ENCODE measurements at places on chromosomes 16 and 17.

GRCh38 chr17:29622337-29623282, at the start of gene CORO6:
Gene CORO6, minus strand, starts transcription at chr17:29622912. Its CDS starts 1,491 bp downstream, at chr17:29621421.
- DNase-seq: peak; percentile 25

- DNase-seq: no peak
Observed at GRCh38 chr17:51456942-51457341, 196.6 kb downstream of the UTP18 start.

DNA sequence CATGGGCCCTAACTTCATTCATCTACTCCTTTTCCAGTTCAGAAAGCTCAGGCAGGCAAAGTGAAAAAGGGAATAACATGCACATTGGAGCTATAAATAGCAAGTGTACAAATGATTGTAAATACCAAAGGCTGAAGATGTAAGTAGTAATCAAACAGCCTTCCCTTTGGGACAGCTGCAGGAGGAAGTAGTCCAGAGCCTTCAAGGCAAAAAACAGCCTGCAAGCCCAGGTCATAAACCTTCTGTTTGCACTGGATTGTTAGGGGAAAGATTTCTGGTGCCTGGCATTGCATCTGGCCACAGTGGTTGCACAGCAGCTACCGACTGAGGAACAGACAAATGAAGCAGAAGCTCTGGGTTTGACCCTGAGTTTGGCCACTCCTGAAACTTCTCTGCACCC, 98.6 kb upstream of the PMFBP1 start:
- no peak for DNase-seq

- no peak for DNase-seq
Observed at GRCh38 chr17:4427505-4427904, 6.2 kb upstream of the SPNS3 start.

DNA sequence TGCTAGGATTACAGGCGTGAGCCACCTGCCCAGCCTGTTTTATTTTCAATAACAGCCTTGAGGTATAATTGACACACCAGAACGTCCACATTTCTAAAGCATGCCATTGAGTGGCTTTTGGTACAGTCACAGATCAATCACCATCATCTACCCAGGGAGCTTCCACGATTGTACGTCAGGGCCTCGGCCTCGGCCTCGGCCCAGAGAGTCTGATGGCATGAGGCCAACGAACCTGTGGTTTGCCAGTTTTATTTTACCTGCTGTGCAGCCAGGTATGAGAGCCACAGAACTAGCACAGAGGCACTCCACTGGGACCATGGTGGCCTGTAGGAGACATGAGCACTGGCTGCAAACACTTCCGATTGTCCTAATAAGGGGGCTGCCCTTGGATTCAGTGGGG, 8.3 kb downstream of the UBALD1 start:
- DNase-seq: no peak

GRCh38 chr16:90078579-90078895, 1.4 kb upstream of the PRDM7 start:
- no peak for DNase-seq

DNA sequence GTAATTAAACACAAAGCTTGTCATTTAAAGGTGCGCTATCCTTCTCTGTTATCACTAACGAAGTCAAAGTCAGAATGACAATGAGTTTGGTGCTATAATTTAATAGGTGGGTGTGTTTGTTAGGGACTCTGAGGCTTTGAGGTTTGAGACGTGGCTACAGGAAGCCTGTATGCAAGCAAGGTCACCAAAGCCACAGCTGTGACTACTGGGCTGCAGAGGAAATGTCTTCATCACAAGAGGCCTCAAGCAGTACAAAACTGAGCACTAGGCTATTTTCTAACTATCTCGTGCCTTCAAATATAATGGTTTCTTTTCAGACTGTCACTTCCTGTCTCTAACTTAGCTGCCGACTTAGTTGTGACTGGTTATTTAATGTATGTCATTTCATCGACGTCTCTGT, 141.2 kb downstream of the AATF start:
- no peak for DNase-seq

DNA sequence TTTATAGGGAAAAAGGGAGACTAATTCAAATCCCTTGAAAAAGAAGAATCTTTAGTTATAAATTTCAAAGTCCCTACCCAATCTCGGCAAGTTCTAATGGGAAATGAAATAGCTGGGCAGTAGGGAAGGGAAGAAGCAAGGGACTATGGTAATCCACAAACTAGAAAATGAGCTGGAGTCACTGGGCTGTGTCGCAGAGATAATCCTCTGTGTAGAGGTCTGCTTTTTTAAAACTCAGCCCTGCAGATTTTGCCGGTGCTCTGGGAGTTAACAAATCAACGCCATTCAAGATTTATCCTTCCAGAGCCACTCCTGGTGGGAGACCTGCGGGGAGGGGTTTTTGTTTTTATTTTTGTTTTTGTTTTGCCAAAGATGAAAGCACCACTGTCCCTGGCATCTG, 20.8 kb downstream of the SNX11 start:
- no peak for DNase-seq

DNA sequence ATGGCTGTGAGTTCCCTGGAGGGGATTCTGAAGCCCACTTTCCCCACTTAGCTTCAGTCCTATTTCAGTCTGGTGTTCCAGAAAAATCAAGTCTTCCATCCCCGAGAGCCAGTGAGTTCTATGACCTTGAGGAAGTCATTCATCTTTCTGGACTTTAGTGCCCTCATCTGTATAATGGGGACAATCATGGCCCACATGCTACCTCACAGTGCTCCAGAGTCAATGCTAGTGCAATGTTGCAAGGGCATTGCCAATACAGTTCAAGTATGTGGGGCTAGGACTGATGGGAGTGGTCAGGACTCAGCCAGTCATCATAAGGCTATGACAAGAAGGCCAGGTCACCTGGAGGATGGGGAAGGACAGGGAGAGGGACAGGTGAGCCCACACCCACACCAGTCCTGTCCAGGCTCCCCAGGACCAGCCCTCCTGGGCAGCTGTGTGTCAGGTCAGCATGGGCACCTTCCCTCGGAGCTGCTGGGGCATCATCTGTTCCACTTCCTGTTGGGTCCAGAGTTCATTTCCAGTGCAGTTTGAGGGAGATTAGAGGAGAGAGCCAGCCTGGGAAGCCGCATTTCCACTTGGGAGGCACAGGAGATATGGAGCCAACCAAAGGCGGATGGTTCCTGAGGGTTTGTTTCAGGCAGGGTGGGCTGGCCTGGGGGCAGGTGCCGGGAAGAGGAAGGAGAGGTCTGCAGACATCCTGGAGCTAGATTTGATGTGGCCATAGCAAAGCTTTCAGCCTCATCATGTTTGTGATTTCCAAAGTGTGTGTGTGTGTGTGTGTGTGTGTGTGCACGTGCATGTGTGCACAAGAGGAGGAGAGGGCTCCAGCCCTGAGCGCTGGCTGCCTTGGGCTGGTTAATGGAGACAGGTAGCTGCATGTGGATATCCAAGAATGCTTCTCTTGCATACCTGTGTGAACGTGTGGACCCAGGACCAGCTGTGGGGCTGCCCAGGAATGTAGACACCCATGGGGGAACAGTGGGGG, 3.9 kb upstream of the WNT9B start:
- DNase-seq: no peak

- DNase-seq: no peak
Observed at GRCh38 chr16:87141402-87141801, 175.8 kb downstream of the C16orf95 start.

DNA sequence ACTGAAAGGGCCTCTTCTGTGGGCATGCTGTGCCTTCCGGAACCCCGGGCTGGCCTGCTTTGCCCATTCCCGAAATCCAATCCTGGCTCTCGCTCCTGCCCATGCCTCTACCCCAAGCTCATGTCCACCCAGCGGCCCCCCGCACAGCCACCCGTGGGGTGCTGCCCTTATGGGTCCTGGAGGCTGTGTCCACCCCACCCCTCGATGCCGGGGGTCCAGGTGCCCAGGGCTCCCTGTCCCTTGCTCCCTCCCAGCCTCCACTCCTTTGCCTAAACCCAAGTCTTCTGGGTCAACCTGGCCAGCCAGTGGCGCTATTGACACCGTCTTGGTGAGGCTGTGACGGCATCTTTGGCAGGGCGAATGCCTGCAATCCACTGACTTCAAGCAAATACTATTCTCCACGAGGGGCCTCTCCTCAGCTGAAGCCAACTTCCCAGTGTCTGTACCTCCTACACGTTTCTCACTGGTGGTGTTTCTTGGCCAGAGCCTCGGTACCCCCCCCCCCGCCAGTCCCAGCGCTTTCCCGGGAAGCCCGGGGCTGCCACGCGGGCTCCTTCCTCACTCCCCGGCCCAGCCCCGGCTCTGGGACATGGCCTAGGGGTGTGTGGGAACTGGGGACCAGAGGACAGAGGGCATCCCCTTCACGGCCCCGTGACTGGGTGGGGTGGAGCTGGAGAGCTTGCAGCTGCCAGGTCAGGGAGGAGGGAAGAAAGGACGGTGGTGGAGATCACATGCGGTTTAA, 12.2 kb upstream of the DUS1L start:
- no peak for DNase-seq

DNA sequence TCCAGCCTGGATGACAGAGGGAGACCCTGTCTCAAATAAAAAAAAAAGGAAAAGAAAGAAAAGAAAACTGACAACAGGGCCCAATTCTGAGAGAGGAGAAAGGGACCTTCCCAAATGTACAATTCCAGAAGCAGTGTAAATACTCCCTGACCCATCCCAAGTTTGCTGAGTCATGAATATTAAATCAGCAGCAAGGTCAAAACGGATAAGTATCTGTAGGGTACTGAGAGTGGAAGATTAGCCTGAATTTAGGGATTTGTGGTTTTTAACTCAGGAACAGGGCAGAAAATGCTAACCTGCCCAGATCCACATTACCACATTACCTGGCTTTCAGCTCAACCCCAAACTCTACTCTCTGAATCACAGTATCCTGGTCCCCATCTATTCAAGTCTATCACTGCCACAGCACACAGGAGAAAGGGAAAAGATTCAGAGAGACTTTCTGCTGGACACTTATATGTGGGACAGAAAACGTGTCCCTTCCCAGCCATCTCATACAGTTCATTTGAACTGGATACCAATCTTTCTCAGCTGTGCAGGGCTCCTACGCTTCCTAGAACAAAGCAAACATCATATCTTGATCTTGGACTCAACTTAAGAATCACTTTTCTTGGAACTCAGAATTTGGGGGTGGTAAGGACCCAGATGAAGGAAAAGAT, 2.9 kb downstream of the FXR2 start:
- DNase-seq: no peak

DNA sequence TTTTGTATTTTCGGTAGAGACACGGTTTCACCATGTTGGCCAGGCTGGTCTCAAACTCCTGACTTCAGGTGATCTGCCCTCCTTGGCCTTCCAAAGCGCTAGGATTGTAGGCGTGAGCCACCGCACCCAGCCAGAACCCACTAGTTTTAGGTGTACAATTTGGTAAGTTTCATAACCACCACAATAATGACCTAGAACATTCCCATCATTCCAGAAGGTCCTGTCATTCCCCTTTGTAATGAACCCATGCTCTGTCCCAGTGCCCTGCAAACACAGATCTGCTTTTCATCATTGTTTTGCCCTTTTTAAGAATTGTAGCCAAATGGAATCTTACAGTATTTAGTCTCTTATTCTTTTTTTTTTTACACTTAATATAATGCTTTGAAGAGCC, 35.6 kb upstream of the IRF8 start:
- DNase-seq: peak; percentile 14

GRCh38 chr17:16569358-16569712, 331 bp upstream of the ZNF287 start:
- no peak for DNase-seq

GRCh38 chr17:39563476-39563875, 44.2 kb downstream of the NEUROD2 start:
- DNase-seq: no peak

DNA sequence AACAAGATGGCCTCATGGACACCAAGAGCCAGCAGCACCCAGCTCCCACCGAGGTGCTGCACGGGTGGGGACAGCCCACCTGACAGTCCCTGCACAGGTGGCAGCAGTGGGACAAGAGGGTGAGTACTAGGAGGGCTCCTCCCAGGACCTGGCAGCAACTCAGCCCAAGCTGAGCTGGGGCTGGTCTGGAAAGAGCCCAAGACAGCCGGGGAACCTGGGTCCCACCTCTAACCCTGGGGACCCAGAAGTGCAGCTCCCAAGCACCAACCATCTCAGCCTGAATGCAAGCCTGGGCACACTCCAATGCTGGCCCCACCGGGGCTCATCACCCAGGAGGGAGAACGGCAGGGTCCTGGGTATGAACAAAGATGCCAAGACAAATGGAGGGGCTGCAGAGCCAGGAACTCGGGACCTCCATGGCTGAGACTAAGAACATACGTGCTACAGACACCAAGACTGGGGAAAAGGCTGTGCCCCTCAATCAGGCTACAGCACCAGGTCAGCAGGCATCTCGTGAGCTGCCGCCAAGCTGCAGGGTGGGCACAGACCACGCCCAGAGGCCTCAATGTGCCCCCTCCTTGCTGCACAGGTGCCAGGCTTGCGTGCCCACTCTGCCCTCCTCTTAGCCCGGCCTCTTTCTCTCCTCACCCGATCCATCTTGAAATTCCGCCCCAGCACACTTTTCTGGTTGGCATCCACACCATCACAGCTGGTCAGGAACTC, 37.5 kb upstream of the GSG1L start:
- DNase-seq: no peak

DNA sequence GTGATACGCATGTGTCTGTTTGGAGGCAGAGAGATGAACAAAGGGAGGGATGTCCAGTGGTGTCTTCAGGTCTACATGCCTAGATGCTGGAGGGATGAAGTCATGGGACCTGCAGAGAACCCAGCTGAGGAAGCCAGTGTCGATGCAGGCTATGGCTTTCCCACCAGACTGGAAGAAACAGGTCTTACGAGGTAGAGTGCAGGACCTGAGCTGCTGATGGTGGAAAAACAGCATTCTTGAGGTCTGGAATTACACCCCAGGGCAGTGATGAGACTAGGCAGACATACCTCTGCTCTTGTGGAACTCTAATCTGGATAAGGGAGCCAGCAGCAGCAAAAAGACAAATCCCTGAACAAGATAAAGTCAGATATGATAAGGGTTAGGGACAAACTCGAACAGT, 37.4 kb downstream of the ARSG start:
- peak; percentile 8 for DNase-seq

- peak; percentile 69 for DNase-seq
Observed at GRCh38 chr17:44919885-44920564, 4.7 kb upstream of the GFAP start.

GRCh38 chr17:8885967-8886684, 18.7 kb upstream of the PIK3R6 start:
- DNase-seq: no peak

DNA sequence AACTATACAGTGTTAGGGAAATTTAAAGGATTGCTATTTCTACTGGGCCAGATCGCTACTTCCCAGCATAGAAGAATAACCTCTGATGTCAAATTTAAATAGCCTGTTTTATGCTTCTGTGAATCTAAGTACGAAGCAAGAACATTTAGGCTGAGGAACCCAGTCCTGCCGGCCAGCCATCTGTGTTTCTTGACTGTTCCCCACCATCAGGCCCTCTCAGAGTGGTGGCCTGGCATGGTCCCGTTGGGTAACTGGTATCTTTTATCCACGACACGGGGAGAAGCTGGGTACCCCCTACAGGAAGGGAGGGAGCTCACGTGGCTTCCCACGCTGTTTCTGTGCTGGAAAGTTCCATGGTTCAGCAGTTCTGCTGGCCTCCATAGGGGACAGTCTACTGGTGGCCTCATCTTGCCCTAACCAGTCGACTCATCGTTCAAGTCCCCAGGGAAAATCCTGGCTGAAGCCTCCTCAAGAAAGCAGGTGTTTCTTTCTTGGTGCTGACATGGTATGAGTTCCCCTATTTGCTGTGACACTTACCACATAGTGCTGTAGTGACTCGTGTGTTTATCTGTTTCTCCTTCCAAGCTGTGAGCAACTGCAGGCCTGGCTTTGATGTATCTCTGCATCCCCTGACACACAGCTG, 201.7 kb upstream of the NLRP1 start:
- DNase-seq: no peak
